ENCODE measurements at places on chromosomes 12 and 14. TPM values are rescaled to one million over a fixed set of nuclear protein-coding genes. Genes with fewer than 3 reads are reported as not detected.

GRCh38 chr14:100294213-100294962, 11.9 kb downstream of the SLC25A29 start:
- peak; percentile 47 for DNase-seq
- H3K4me1 ChIP-seq: peaks cover 19% of the 10 kb centered on the region
- no peak overlapping the region for H3K27ac ChIP-seq
- no peaks in the 10 kb centered on the region for H3K27me3 ChIP-seq
- peaks cover 12% of the 10 kb centered on the region for H3K36me3 ChIP-seq
- no peak overlapping the region for H3K4me3 ChIP-seq

DNA sequence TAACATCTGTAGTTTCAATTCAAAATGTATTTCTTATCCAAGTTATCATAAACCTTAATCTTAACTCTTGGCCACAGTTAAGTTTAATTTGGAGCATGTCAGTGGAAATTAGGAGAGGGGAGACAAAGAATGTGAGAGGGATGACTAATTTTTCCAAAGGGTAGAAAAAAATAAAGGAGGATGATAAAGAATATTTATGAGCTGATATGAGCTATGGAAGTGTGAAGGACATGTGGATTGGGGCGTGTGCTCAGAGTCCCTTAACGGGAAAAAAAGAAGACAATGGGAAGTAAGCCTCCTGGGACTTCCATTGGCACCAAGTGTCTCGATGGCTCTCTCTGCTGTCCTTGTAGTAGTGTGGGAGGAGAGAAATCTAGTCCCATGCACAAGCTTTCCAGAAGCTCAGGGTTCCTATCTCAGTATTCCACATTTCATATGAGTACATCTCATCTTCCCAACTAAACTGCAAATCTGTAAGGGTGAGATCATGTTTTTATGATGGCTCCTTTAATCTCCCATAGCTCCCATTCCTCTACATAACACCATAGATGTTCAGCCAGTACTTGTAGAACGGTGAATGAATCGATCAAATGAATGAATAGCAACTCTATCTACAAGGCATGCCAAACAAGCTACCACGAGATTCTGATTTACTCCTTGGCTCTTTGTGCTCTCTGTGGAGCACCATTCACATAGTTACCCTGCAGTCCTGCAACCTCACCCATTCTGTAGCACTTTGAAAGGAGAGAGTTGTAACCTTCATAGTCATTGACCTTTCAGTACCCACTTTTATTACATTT, 27.4 kb downstream of the BCL2L14 start:
- no peak overlapping the region for H3K4me3 ChIP-seq
- no peaks in the 10 kb centered on the region for H3K36me3 ChIP-seq
- no peak for DNase-seq
- peaks cover 6% of the 10 kb centered on the region for H3K4me1 ChIP-seq
- H3K27ac ChIP-seq: no peak overlapping the region
- H3K27me3 ChIP-seq: no peaks in the 10 kb centered on the region

GRCh38 chr14:62029569-62029924, 267.3 kb downstream of the SNAPC1 start:
- H3K27ac ChIP-seq: no peak overlapping the region
- H3K4me1 ChIP-seq: no peaks in the 10 kb centered on the region
- H3K36me3 ChIP-seq: no peaks in the 10 kb centered on the region
- H3K27me3 ChIP-seq: no peaks in the 10 kb centered on the region
- H3K4me3 ChIP-seq: no peak overlapping the region

KRT6A gene
- total RNA-seq: 3.0 TPM

GRCh38 chr14:99554184-99554583, 49.8 kb downstream of the CCDC85C start:
- no peaks in the 10 kb centered on the region for H3K27me3 ChIP-seq
- no peak overlapping the region for H3K4me3 ChIP-seq
- no peaks in the 10 kb centered on the region for H3K36me3 ChIP-seq
- DNase-seq: no peak
- H3K27ac ChIP-seq: no peak overlapping the region

DNA sequence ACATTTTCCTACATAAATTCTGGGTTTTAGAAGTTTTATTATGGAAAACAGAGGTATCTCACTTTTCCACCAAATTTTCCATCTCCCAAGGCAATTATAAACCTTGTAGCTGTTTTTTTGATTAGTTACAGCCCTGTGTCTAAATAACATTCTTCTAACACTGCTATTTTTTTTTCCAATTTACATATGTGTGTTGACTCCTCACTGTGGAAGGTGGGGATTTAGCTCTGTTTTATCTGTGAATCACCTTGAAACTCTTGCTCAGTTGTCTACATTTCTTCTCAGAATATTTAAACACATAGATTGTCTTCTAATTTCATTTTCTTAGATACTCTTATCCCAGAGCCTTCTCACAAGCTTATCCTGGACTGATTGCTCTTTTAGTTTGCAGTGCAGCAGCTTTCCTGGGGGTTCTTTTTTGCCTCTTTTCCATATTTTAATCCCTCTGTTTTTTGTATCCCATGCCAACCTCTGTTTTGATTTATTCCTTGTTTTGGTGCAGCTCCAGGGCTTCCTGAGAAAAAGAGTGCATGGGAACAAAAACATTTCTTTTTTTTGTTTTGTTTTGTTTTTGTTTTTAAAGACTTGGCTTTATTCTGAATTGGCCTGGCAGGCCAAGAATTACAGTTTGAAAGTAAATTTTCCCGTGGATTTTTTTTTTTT, 36.7 kb downstream of the TBC1D15 start:
- no peaks in the 10 kb centered on the region for H3K4me1 ChIP-seq
- no peak for DNase-seq
- H3K27ac ChIP-seq: no peak overlapping the region

CMA1 gene
- total RNA-seq: 1.4 TPM

DNA sequence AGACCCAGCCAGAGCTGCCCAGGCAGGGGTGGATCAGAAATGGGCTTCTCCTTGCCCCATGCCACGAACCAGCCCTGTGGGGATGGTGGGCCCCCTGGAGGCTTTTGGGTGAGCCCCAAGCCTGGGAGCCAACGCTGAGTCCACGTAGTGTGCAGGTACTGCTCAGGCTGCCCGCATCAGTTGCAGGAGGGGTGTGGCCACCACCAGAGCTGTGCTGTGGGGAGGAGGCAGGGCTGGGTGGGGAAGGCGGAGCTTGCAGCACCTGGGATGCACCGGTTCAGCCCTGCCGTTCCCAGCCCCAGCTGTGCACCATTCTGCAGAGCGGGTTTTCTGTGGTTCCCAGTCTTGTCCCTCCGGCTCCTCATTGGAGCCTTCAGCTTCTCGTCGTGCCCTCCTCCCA, 36.3 kb downstream of the IL31 start:
- no peak overlapping the region for H3K27ac ChIP-seq
- H3K4me1 ChIP-seq: no peaks in the 10 kb centered on the region
- H3K4me3 ChIP-seq: no peak overlapping the region
- H3K27me3 ChIP-seq: no peaks in the 10 kb centered on the region
- H3K36me3 ChIP-seq: peaks cover 82% of the 10 kb centered on the region

SLCO1B3 gene
- total RNA-seq: not detected

INHBE gene
- not detected for total RNA-seq

DNA sequence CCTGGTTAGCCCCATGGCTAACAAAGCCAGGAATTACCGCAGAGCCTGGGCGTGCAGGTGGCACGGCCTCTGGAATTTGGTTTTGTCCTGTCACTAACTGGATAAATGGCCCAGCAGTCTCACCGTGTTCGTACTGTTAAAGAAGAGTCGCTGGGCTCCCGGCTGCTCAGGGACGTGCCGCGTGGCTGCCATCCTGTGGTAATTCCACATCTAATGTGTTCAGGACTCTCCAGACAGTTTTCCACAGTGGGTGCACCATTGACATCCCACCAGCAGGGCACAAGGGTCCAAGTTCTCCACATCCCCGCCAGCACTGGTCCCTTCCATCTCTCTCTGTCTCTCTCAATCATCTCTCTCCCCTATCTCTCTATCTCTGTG, 19.6 kb downstream of the NOC4L start:
- H3K27me3 ChIP-seq: peaks cover 8% of the 10 kb centered on the region
- DNase-seq: no peak
- H3K4me1 ChIP-seq: peaks cover 13% of the 10 kb centered on the region
- no peaks in the 10 kb centered on the region for H3K36me3 ChIP-seq
- no peak overlapping the region for H3K4me3 ChIP-seq

DNA sequence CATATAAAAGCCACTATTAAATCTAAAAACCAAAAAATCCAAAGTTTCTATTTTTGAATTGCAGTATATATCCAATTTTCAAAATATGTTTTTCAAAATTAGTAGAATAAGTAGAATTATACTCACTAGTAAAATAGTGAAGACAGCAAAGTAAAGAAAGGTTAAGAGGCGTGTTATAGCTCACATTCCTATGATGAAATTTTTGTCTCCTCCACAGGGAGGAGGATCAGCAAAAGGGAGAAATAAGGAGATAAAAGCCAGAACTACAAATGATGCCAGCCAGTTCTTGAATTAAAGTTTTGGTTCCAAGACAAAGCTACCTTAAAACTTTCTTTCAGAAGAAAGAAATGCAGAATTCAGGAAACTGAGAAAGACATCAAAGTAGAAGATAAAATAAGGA, 50.0 kb downstream of the C2CD5 start:
- no peak for DNase-seq
- no peaks in the 10 kb centered on the region for H3K4me1 ChIP-seq
- no peak overlapping the region for H3K27ac ChIP-seq
- no peaks in the 10 kb centered on the region for H3K27me3 ChIP-seq

DUSP6 gene
- total RNA-seq: 110 TPM

GRCh38 chr12:9872742-9873141, 3.6 kb upstream of the CLEC2B start:
- no peak for DNase-seq
- no peaks in the 10 kb centered on the region for H3K27me3 ChIP-seq
- H3K27ac ChIP-seq: no peak overlapping the region
- no peaks in the 10 kb centered on the region for H3K4me1 ChIP-seq

GRCh38 chr14:61891170-61891569, 128.9 kb downstream of the SNAPC1 start:
- no peak overlapping the region for H3K27ac ChIP-seq
- no peaks in the 10 kb centered on the region for H3K27me3 ChIP-seq
- H3K4me1 ChIP-seq: no peaks in the 10 kb centered on the region
- no peaks in the 10 kb centered on the region for H3K36me3 ChIP-seq
- DNase-seq: no peak
- no peak overlapping the region for H3K4me3 ChIP-seq

DNAI7 gene
- 0.49 TPM for total RNA-seq

GRCh38 chr12:43106355-43106754, 445.6 kb downstream of the ADAMTS20 start:
- no peaks in the 10 kb centered on the region for H3K36me3 ChIP-seq
- H3K4me1 ChIP-seq: no peaks in the 10 kb centered on the region
- no peak overlapping the region for H3K27ac ChIP-seq

C14orf132 gene
- total RNA-seq: 63.1 TPM

DNA sequence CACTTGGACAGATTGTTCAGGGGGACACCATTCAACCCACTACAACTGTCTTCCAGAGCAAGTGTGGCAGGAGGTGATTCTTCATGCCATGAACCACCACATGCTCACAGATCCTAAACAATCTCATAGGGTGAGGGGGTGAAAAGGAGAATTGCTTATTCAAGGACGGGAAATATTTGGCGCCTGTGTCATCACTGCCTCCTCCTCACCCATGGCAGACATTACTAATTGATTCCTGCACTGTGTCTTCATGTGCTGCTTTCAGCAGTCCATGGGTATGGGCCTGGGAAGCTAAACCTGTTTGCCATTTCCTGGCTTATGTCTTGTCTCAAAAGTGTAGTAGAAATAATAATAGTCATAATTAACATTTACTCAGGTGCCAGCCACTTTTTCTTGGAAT, 31.3 kb downstream of the MMAB start:
- DNase-seq: no peak
- no peaks in the 10 kb centered on the region for H3K36me3 ChIP-seq
- H3K27ac ChIP-seq: no peak overlapping the region
- H3K4me1 ChIP-seq: no peaks in the 10 kb centered on the region
- H3K27me3 ChIP-seq: peaks cover 3% of the 10 kb centered on the region

DNA sequence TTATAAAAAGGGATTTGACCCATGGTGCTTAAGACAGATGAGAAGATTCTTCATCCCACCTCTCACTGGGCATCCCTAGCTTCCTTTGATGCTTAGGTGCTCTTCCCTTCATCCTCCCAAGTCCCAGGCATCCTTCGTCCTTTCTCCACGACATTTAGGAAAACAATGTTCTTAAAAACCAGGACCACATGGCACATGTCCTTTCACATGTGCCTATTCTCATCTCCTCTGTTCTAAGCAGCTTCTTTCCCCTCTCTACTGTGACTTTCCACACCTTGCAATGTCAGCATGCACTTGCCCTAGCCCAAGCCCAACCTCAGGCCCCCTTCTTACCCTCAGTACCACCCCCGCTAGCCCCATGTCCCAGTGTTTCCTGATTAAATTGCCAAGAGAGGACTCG, 12.2 kb downstream of the TPH2 start:
- no peaks in the 10 kb centered on the region for H3K4me1 ChIP-seq
- H3K4me3 ChIP-seq: no peak overlapping the region
- H3K27me3 ChIP-seq: peaks cover 1% of the 10 kb centered on the region

BMP4 gene
- total RNA-seq: 12.3 TPM

- no peak for DNase-seq
- H3K27ac ChIP-seq: no peak overlapping the region
- H3K4me1 ChIP-seq: no peaks in the 10 kb centered on the region
- no peaks in the 10 kb centered on the region for H3K27me3 ChIP-seq
- no peaks in the 10 kb centered on the region for H3K36me3 ChIP-seq
Observed at GRCh38 chr12:58176296-58176869, 235.0 kb downstream of the ATP23 start.

GRCh38 chr14:49893309-49894213, 679 bp downstream of the ARF6 start:
- H3K4me3 ChIP-seq: peak overlapping the region; percentile 86
- peaks cover 48% of the 10 kb centered on the region for H3K4me1 ChIP-seq
- peaks cover 24% of the 10 kb centered on the region for H3K36me3 ChIP-seq
- H3K27me3 ChIP-seq: no peaks in the 10 kb centered on the region

KRT2 gene
- not detected for total RNA-seq

GRCh38 chr12:57614178-57614947, 3.1 kb downstream of the ARHGEF25 start:
- peaks cover 6% of the 10 kb centered on the region for H3K4me1 ChIP-seq
- H3K36me3 ChIP-seq: no peaks in the 10 kb centered on the region
- H3K27ac ChIP-seq: no peak overlapping the region

DNA sequence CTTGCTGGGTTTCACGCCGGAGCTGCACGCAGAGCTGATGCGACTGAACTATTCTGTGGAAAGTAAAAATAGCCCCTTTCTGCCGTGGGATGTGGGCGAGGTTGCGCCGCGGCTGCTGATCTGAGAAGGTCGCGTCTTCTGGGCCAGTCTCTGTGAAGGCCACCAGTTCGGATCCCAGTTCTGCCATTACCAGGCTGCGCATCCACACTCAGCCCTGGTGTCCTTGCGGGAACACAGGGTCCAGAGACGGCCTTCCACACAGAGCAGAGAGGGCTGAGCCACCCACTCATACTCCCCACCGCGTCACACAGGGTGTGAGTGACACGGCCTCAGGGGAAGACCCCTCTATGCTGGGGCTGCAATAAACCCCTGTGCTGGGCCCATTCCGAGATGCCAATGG, 13.9 kb downstream of the GALNT9 start:
- H3K4me1 ChIP-seq: no peaks in the 10 kb centered on the region
- no peak for DNase-seq
- H3K36me3 ChIP-seq: no peaks in the 10 kb centered on the region
- no peak overlapping the region for H3K4me3 ChIP-seq
- H3K27ac ChIP-seq: no peak overlapping the region

- DNase-seq: no peak
- H3K4me3 ChIP-seq: no peak overlapping the region
- H3K4me1 ChIP-seq: peaks cover 6% of the 10 kb centered on the region
- H3K27ac ChIP-seq: no peak overlapping the region
Observed at GRCh38 chr14:95225251-95225887, 68.0 kb upstream of the DICER1 start.

GRCh38 chr14:105061428-105062047, 3.7 kb downstream of the GPR132 start:
- no peaks in the 10 kb centered on the region for H3K27me3 ChIP-seq
- H3K4me3 ChIP-seq: peak overlapping the region; percentile 31
- H3K27ac ChIP-seq: peak overlapping the region; percentile 80
- DNase-seq: peak; percentile 76
- no peaks in the 10 kb centered on the region for H3K36me3 ChIP-seq

DYNC1H1 gene
- total RNA-seq: 432 TPM
